ENCODE measurements at places on chromosomes 5 and 9.

- DNase-seq: no peak
These were observed 37.2 kb upstream of the COL15A1 start for GRCh38 chr9:98906273-98907040.

DNA sequence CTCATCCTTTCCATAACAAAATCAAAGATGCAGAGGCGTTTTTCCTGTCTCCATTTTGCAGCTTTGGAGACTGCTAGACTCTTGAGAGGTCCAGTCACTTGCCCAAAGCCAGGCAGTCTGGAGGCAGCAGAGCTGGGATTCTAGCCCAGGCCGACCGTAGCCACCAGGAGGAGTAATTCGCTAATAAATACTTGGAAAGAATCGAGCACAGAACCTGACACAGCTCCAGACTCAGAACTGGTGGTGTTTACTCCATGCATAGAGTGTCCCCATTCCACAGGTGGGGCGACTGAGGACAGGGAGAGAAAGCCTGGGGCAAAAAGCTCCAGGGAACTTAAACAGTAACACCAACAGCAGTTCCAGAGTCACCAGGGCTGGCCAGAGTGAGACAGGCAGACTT, 10.7 kb upstream of the CERCAM start:
- no peak for DNase-seq

DNA sequence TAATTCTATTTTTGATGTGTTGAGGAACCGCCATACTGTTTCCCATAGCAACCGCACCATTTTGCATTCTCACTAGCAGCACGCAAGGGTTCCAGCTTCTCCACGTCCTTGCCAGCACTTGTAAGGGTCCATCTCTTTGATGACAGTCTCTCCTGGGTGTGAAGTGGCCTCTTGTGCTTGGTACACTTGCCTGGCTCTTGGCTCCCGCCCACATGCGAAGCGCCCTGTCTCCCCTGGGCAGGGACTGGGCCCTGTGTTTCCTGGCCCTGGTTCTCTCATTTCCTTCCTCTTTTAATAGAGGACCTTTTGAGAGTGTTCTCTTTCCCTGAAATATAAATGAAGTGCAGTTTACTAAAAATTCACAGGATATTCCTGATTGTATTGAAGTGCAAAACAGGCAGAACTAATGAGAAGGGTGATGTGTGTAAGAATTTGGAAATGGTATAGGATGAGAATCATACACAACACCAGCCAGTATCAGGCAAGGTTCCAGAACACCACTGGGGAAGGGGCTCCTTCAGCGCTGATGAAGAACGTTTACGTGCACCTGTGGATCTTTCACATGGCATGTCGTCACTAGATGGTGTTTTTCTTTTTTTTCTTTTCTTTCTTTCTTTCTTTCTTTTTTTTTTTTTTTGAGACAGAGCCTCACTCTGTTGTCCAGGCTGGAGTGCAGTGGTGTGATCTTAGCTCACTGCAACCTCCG, 73.0 kb downstream of the EHMT1 start:
- no peak for DNase-seq

DNA sequence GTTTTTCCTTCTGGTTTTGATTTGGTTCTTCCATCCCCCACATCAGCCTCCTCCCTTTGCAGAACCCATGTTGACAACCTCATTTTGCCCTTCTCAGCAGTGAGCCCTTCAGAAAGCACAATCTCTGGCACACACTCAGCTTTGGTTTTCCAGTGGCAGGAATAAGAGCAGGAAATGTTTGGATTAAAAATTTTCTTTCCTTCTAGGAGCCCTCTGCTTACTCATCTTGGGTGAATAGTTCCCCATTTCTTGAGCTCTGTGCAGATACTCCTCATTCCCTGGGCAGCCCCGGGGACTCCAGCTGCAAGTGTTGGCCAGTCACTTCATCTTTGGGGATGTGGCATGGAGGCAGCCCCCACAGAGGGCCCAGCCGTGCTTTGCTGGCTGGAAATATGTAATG, 170.5 kb downstream of the NR3C1 start:
- DNase-seq: no peak

GRCh38 chr5:170809551-170809950, 26.0 kb downstream of the GABRP start:
- DNase-seq: no peak

GRCh38 chr9:124210697-124211096, 47.1 kb upstream of the NEK6 start:
- no peak for DNase-seq

GRCh38 chr5:107524111-107524510, 146.6 kb downstream of the EFNA5 start:
- DNase-seq: no peak

- DNase-seq: no peak
These were observed 53.4 kb upstream of the CACNA1B start for GRCh38 chr9:137823986-137824771.

DNA sequence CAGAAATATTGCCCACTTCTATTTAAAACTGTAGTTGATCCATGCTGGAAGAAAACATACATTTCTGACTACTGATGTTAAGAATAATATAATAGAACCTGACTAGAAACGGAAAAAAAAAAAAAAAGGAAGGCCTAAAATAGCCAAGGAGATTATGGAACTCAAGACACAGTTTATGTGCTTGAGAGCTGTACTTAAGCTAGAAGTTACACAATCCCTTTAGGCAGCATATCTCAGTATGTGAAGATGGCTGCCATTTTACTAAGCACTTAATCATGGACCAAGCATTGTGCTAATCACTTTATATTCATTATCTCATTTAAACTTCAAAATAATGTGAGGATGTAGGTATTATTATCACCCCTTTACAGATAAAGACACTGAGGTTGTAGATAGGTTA, 73.0 kb upstream of the NR4A3 start:
- no peak for DNase-seq

DNA sequence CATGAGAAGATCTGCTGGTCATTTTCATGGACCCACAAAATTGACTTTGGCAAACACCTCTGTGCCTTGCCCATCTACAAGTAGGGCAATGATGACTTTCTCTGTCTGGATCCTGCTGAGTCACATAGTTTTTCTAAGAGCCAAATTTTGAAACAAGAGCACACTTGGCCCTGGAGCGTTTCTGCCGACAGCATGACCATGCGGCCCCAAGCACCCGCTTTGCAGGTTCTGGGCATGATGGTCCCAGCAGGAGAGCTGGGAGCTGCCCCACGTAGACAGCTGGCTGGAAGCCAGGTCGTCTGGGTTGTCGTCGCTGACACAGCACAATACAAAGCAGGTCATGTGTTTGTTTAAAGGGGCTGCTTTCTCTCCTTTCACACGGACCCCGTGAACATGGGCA, 159.8 kb downstream of the SYK start:
- no peak for DNase-seq
